Keratinocyte (primary cell): ENCODE measurements at places on chromosomes 4 and X. TPM values are rescaled to one million over a fixed set of nuclear protein-coding genes. Genes with fewer than 3 reads are reported as not detected.

DNA sequence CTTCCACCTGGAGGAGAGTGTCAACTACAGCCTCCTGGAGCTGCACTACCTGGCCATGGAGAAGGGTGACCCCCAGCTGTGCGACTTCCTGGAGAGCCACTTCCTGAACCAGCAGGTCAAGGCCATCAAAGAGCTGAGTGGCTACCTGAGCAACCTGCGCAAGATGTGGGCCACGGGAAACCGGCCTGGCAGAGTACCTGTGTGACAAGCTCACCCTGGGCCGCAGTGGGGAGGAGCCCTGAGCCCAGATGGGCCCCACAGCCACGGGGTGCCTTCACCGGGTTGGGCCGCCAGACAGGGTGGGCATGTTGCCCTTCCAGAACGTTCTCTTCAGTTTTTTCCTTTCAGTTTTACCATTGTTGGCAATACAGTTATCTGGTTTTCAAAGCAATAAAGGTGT lies 15.2 kb upstream of the FAM47A start:
- no peak for DNase-seq

- DNase-seq: no peak
These were observed 130.5 kb upstream of the TTC29 start for GRCh38 chr4:147076179-147076578.

DNA sequence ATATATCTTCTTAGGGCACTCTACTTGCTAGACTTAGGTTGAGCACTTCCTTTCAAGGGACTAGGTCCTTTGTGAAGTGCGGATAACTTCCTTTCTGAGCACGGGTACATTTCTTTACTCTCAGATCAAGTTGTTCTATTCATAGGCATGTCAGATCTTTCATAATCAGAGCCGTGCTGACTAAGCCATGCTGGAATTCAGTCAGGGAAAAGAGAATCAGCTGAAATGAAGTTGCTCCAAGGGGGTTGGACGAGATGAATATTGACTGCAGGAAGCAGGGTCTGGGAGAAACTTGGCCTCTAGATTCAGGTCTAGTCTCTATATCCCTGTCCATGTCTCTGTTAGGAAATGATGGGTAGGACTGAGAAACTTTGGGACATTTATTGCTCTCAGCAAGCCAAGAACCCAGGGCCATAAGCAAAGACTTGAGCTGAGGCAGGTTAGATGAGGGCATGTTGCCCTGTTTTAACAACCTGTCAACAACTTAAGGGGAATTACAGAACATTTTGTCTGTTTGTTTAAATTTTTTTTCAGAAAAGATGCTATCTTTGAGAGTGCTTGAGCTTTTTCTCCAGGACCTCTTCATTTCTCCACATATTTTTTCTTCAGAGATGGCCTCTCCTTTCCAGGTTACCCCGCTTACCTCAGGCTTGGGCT lies 28.3 kb downstream of the AREG start:
- peak; percentile 64 for DNase-seq

DNA sequence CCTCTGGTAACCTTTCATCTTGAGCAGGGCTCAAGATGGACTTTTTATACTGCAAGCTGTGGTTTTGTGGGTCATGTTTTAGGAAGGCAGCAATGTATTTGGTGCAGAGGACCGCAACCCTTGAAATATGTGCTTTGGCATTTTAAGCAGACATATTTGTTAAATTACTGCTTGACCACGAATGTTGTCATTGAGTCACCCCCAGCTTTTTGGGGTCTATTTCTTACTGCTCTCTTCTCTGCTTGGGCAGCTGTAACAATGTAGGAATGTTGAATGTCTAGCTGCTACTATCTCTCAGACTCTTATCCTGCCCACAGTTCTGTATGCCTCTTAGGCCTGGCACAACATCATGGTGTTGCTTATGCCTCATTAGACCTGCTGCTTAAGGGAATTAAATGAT lies 6.0 kb downstream of the RBPJ start:
- no peak for DNase-seq

- DNase-seq: no peak
These were observed 556.8 kb upstream of the PCDH10 start for GRCh38 chr4:132592340-132592739.

DNA sequence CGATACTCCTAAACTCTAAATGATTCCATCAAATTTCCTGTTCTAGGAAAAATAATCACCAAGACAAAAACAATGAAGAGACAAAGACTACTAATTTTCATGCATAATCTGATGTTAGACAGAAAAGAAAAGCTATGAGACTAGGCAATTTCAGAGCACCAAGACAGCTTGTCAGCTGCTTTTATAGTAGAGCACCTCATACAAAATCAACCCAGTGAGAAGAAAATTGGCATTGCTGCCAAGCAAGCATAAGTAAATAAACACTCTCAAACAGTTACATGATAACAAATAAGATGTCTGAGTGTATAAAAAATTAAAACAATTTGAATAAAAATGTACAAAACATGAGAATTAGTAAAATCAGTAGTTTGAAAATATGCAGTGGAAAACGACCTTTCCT lies 1544.6 kb downstream of the C4orf33 start:
- no peak for DNase-seq

GRCh38 chrX:1242891-1243402 lies 25.7 kb upstream of the CSF2RA start:
- no peak for DNase-seq

GRCh38 chr4:10164877-10165283 lies 48.3 kb upstream of the WDR1 start:
- no peak for DNase-seq

GRCh38 chr4:52588097-52588496 lies 71.0 kb downstream of the USP46 start:
- no peak for DNase-seq

GRCh38 chr4:139978692-139979091 lies 175.3 kb downstream of the MAML3 start:
- no peak for DNase-seq

DNA sequence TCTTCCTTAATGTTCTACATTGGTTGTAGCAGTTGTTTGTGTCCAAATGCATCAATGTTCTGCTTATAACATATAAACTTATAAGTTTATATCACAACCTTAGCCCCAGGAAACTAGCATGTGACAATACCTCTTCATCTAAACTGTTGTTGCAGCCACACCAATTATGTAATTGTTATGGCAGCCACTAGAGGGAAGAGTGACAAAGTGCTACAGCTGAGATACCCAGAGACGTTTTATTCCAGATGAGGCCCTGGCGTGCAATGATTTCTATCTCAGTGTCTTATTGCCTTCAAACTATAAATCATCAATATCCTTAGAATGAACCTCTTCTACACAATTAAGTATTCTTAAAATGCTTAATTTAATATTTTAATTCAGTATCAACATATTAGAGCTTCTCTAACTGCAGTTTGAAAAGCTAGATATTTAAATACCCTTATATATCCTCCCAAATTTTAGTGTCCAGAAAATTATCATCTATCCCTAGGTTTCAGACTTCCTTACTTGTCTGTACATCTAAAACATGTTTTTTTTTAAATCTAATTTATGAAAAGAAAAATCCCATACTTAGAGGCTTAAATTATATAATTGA lies 171.6 kb downstream of the PCDH10 start:
- DNase-seq: no peak

DNA sequence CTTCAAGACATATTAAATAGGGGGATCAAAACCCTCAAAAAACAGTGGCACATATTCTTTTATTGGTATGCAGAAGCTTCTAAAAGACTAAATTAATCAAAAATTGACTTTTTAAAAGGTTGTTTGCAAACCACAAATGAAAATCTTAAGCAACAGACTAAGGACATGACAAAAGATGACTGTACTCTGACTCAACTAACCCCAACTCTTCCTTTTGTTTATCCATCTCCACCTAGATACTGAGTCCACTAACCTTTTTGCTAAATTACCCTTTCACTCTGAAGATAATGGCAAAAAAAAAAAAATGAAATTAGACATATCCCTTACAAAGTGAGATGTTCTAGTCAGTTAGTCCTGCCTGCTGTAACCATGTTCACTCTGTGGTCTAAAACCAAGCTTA lies 91.6 kb upstream of the NLRP2B start:
- no peak for DNase-seq

GRCh38 chr4:109588176-109588575 lies 28.1 kb downstream of the MCUB start:
- DNase-seq: no peak

DNA sequence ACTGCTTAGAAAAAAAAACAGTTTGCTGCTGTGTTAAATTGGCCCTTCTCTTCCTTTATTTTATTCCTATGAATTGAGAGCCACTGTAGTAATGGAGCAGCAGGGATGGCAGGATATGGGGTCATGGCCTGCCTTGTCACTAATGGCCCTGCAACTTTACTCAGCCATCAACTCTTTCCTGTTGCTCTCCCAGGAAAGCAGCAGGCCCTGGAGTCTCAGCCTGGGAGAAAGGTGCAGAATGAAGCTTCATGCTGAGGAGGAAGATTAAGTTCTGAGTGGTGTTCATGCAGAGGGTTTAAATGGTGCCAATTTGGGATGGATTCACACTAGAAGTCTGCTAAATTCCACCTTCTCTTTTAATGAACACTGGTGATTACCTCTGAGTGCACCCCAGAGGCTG lies 285.6 kb downstream of the GPAT3 start:
- DNase-seq: no peak

DNA sequence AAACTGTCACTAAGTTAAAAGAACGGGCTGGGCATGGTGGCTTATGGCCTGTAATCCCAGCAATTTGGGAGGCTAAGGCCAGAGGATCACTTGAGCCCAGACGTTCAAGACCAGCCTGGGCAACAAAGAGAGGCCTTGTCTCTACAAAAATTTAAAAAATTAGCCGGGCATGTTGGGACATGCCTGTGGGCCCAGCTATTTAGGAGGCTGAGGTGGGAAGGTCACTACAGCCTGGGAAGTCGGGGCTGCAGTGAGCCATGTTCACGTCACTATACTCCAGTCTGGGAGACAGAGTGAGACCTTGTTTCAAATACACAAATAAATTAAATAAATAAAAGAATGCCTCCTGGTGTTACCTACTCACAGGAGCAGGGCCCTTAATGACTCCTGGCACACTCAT lies 69.5 kb downstream of the APBB2 start:
- no peak for DNase-seq

DNA sequence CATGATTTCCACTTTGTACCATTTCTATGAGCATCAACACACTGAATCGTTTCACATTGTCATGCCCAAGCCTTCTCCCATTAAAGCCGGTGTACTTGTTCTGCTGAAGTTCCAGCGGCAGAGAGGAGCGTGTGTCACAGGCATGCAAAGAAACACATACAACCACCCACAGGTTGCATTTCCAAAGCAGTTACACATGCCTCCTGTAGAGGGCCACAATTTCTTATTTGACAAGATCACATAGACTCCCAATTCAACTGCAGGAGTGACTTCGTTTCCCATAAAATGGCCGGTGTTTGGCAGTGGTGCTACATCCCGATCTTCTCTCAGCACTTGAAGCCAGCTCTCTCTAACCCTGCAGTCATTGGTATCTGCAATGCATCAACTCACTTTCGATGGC lies 992.6 kb downstream of the NLGN4X start:
- no peak for DNase-seq

DNA sequence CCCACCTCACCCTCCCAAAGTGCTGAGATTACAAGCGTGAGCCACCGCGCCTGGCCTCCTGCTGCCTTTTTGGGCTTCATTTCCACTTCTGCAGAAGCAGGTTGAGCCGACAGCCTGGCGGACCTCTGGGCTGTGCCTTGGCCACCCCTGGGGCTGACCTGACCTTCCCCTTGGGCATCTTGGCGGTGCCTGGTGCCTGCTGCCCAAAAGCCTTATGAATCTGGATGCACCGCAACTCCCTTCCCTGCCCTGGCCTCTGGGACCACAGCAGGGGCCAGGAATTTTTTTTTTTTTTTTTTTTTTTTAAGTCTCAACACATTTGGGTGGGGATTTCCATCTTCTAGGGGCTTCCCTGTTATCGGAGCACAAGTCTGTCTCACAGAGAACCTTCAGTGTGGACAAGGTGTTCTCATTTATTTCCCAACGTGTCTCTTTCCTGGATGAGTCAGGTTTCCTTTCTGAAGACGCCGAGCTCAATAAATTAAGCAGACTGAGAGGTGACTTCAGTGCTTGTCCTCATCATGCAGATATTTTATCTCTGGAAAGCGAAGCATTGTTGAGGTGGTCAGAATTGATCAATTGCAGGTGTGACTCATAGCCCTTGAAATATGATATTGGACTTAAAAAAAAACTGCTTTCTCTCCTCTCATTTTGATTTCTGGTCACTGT lies 79.7 kb downstream of the SHROOM2 start:
- DNase-seq: no peak

GRCh38 chr4:10082047-10082446 lies 34.6 kb downstream of the WDR1 start:
- no peak for DNase-seq

GRCh38 chrX:17098516-17099247 lies 152.2 kb downstream of the REPS2 start:
- DNase-seq: no peak

GRCh38 chrX:30607155-30607554 lies 29.6 kb upstream of the TASL start:
- no peak for DNase-seq

ARFIP1 gene
- 23.5 to 44.4 TPM (median 28.2 TPM) in 3 replicates for polyA plus RNA-seq

MTHFD2L gene
- 8.9 to 30.4 TPM (median 27.0 TPM) in 3 replicates for polyA plus RNA-seq

DMRTC1 gene
- not detected in 3 replicates for polyA plus RNA-seq

GAGE12E gene
- not detected in 3 replicates for polyA plus RNA-seq

IBSP gene
- not detected in 3 replicates for polyA plus RNA-seq

WDFY3 gene
- polyA plus RNA-seq: 24.8 to 34.2 TPM (median 28.5 TPM) in 3 replicates

MAGEB2 gene
- polyA plus RNA-seq: not detected in 3 replicates

DKK2 gene
- polyA plus RNA-seq: 0.08 TPM in 1 of 3 replicates, not detected in the others

HPGD gene
- 0.21 to 0.75 TPM (median 0.45 TPM) in 3 replicates for polyA plus RNA-seq
